Hematopoietic multipotent progenitor cell treated with erythropoietin and hydrocortisone succinate and interleukin-3 and kit ligand, for 15 days (in vitro differentiated cells): ENCODE measurements at places on chromosomes 13 and 19.

GRCh38 chr19:46487802-46488445 lies 7.7 kb downstream of the PNMA8B start:
- peak; percentile 47 for DNase-seq

DNA sequence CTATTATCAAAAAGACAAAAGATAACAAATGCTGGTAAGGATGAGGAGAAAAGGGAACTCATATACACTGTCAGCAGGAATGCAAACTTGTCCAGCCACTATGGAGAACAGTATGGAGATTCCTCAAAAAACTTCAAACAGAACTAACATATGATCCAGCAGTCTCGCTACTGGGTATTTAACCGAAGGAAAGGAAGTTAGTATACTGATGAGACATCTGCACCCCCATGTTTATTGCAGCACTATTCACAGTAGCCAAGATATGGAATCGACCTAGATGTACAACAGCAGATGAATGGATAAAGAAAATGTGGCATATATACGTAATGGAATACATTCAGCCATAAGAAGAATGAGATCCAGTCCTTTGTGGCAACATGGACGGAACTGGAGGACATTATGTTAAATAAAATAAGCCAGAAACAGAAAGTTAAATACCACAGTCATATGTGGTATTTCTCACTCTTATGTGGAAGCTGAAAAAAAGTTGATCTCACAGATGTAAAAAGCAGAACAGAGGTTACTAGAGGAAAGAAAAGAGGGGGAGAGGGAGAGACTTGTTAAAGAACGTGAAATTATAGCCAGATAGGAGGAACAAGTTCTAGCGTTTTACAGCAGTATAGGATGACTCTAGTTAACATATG lies 83.2 kb downstream of the RUBCNL start:
- no peak for DNase-seq

DNA sequence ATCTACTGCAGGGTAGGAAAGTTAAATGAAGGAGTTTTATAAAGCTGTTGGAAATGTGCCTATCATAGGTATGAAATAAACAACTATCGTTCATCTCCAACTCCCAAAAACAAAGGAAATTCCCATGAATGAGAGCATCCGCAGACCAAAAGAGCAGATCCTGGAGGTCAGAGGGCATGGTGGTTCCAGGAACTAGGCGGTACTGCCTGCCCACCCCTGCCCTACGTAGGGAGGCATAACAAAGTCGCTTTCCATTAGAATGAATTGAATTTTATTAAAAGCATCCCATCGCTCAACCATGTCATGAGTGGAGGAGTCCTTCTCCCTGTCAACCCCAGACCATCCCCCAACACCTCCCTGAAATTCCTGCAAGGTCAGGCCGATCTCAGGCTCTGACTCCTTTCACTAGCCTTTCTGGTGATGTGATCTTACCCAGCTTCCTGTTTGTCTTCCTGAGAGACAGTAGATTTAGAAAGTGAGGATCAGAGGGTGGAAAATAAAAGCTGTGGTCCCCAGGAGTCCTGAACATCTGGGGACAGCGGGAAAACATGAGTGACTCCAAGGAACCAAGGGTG lies at the start of gene CLEC4M:
CLEC4M (plus strand) TSS at position 525 of the 575 bp plus-strand sequence; CDS start at position 549, 24 bp downstream.
- DNase-seq: no peak

GRCh38 chr13:29591310-29591709 lies 4.2 kb downstream of the SLC7A1 start:
- no peak for DNase-seq

DNA sequence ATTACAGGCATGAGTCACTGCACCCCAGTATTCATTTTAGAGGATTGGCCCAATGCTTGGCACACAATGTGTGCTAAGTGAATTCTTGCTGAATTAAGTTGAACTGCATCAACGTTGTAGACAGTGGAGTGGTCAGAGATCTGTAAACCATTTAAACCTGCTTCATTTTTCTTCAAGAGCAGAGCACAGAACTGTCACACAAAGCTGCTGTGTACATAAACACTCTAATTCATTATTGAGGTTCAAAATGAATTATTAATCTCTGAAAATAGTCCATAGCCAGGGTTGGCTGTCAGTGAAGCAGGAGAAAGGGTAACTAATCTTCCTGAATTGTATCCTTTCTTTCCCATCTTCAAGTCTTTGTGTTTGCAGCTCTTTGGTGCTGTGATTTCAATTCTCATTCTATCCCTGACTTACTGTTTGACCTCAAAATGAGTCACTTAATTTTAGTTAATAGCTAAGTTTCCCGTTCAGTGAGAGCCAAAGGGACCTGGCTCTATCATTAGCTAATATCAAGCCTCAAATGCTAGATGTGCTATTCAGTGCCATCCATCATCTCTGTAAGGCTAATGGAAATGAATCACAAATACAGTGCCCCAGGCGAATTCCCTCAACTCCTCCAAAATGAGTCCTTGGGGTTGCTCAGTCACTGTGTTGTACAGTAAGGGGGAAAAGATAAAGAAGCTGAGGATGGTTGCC lies 77.0 kb upstream of the TSC22D1 start:
- DNase-seq: no peak

DNA sequence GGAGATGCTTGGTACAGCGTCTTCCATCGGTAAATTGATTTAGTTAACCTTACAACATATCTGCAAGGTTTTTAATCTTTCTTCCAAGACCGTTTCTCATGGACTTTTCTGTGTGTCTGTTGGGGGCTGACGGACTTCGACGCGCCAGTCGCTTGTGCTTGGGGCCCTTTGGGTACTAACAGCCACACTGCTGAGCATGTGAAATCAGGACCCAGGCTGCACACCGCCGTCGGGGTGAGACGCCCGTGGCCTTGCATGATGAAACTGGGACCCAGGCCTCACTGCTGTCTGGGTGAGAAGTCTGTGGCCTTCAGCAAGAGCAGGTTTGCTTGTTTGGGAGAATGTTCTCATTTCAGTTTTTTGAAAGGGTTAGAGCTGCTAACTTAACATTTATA lies 9.8 kb downstream of the ATP4B start:
- no peak for DNase-seq

DNA sequence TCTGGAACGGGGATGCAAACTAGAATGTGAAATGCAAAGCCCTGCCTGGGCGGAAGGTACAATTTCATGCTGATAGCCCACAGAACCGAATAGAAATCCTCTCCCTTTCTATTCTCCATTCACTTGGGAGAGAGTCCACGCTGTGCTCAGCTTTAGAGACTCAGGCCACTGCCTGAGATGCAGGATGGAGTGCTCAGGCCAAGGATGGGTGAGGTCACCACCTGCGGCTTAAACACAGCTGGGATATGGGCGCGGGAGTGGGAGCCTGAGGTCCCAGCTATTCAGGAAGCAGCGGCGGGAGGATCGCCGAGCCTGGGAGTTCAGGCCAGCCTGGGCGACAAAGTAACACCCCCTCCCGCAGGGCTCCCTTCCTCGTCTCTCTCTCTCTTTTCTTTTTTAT lies 446 bp upstream of the ZNF83 start:
- no peak for DNase-seq

DNA sequence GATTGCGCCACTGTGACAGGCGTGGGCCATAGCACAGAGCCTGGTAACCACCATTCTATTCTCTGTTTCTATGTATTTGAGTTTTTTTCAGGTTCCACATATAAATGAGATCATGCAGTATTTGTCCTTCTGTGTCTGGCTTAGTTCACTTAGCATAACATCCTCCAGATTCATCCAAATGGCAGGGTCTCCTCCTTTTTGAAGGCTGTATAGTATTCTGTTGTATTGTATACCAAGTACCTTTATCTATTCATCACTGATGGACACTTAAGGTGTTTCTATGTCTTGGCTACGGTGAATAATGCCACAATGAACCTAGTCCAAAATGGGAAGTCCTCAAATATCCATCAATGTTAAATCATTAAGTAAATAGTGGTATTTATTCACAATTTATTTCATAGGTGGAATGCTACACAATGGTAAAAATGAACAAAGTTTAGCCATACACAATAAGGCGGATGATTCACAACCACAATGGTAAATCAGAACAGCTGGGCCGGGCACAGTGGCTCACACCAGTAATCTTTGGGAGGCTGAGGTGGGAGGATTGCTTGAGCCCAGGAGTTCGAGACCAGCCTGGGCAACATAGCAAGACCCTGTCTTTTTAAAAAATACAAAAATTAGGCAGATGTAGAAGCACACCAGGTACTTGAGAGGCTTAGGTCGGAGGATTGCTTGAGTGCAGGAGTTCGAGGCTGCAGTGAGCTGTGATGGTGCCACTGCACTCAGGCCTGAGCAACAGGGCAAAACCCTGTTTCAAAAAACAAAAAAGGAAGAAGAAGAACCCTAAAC lies 8.4 kb upstream of the GRAMD1A start:
- no peak for DNase-seq

GRCh38 chr19:16899566-16900075 lies 10.8 kb downstream of the F2RL3 start:
- no peak for DNase-seq

DNA sequence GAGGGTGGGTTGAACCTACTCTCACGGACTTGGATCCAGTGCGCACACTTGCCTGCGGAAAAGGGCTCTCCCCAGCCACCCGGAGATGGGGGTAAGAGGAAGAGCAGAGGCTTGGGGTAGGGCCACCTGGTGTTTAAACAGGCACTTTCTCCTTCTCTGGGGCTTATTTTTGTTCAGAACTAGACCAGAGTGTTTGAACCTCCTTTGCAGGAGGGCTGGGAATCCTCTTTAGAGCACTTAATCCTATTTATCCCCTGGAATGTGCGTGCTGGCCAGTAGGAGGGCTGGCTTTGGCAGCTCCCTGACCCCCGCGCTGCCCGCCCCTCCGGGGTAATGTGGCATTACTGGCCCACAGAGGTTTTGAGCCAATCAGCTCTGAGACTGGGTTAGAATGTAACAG lies 2.0 kb downstream of the RGS9BP start:
- DNase-seq: no peak

DNA sequence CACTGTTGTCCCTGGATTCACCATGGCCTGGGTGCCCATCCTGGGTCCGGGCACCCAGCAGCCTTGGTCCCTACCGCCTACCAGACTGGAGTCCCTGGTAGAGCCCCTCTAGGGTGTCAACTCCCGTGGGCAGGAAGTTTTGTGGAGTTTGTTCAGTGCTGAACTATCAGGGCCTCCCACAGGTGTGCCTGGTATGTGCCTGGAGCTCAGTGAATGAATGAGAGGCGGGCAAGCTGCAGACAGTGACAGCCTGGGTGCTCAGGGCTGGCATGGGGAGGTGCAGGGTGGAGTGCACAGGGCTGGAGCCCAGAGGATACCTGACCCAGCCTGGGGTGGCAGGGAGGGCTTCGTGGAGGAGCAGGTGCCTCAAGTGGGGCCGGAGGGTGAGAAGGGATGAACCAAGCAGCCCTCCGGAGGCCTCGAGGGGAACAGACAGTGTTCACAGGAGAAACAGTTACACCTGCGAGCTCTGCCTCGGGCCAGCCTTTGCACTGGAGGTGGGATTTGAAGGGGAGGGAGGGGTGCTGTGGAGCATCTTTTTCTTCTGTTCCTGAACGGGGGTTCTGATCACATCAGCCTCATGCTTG lies 29.6 kb downstream of the PAK4 start:
- no peak for DNase-seq

- no peak for DNase-seq
Observed at GRCh38 chr13:78977311-78977710, 318.4 kb upstream of the OBI1 start.

DNA sequence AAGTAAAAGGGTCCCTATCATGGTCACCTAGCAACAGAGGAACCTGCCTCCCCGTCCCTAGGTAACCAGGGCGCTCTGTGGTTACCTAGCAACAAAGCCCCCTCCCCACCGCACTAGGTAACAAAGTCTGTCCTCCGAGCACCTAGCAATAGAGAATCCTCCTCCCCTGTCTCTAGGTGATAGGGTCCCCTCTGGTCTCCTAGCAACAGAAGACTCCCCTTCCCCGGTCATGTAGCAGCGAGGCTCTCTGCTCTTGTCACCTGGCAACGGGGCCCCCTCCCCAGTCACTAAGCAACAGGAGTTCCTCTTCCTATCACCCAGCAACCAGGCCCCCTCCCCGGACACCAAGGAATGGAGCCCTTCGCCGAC lies 307 bp downstream of the JOSD2 start:
- no peak for DNase-seq

DNA sequence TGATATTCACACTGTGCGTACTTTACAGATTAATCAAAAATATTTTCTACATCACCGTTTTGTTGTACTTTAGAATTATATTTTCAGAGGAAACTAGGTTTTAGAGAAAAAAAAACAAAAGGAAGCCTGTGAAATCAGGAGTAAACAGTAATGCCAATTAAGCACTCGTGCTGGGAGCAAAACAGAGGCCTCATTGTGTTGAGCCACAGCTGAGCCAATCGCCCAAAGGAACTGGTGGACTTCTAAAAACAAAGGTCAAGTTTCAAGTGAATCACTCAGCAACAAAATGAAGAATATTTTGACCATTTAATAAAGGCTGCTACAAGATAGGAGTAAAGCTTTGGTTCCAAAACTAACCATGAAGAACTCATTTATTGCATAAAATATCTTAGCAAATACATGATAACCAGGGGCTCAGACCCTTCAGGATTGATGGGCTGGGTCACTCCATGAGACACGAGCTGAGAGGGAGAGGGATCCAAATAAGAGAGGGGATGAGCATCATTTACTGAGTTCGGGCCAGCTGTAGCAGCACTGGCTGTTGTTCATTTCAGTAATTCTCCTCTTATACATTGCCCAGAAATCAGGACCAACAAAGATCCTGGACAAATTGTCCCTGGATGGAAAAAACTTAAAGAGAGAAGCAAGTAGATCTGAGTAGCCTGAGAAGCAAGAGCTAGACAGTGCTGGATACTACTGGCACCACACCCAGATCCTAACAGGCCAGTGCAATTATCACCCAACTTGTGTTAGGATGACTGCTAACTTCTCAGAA lies 8.3 kb upstream of the NALCN start:
- DNase-seq: no peak

- no peak for DNase-seq
Observed at GRCh38 chr13:46179491-46179908, 2.5 kb downstream of the LCP1 start.

GRCh38 chr13:41056194-41056593 lies 5.1 kb upstream of the WBP4 start:
- DNase-seq: no peak

GRCh38 chr19:48230555-48231129 lies 25.1 kb downstream of the CARD8 start:
- no peak for DNase-seq

- DNase-seq: no peak
Observed at GRCh38 chr13:26948353-26948752, 187.8 kb upstream of the GPR12 start.

- DNase-seq: no peak
Observed at GRCh38 chr13:71054358-71054757, 812.6 kb downstream of the DACH1 start.

- DNase-seq: no peak
Observed at GRCh38 chr13:104318121-104318520, 1251.9 kb upstream of the SLC10A2 start.

GRCh38 chr13:93862259-93862658 lies 617.2 kb downstream of the DCT start:
- DNase-seq: no peak
